ENCODE measurements at places on chromosomes 13 and 19. TPM values are rescaled to one million over a fixed set of nuclear protein-coding genes. Genes with fewer than 3 reads are reported as not detected.

Gene PEAK3
- 2.7 TPM for total RNA-seq

DNA sequence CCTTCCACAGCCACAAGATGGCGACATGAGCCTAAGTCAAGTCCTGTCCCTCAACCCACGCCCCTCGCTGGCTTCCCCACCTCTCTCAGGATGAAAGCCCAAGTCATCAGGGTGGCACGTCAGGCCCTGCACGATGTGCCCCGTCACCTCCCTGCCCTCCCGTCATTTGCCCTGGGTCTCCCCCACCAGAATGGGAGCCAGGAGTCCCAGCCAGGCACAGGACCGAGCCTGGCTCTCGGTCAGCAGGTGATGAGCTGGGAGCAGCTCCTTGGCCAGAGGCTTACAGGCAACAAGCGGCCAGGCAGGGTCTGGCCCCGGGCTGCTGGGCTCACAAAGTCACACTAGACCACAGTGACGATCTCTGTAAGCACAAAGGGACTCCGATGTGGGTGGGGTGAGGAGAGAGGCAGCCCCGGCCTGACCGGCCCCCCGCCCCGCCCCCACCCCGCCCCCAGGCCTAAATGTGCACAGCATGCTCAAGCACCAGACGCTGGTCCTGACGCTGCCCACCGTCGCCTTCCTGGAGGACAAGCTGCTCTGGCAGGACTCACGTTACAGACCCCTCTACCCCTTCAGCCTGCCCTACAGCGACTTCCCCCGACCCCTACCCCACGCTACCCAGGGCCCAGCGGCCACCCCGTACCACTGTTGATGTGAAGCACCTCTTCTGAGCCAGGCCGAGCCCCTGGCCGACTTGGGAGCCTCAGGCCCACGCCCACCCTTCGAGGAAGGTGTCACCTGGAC is 7.3 kb downstream of the MRPL4 start:
- H3K27ac ChIP-seq: peak overlapping the region; percentile 54
- no peaks in the 10 kb centered on the region for H3K27me3 ChIP-seq
- H3K4me3 ChIP-seq: no peak overlapping the region
- DNase-seq: peak; percentile 81
- peaks cover 17% of the 10 kb centered on the region for H3K4me1 ChIP-seq

Gene NDUFA3
- total RNA-seq: 15.0 TPM

Gene ZNF554
- 9.1 TPM for total RNA-seq

DNA sequence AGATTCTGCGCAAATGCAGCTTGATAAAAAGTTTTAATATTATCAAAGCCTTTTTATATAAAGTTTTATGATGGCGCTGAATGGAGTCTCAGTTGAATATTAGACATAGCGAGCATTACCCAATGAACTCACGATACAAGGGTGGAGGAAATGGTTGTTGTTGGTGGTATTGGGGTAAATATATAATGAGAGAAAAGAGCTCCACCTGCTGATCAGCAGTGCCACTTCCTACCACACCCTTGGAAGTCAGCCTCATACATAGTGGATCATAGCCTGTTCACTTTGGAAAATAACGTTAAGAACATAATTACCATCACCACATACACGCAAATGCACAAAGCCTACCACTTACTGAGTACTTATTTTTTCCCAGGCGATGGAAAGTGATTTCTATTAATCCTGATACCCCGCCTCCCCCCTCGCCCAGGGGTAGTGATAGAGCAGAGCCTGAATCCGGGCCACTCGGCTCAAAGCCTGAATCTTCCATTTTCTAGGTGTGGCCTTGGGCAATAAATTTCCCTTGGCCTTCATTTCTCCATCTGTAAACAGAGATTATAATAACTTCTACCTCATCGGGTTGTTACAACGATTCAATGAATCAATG is 358.3 kb downstream of the KLF5 start:
- no peaks in the 10 kb centered on the region for H3K36me3 ChIP-seq
- no peak overlapping the region for H3K4me3 ChIP-seq
- H3K27me3 ChIP-seq: no peaks in the 10 kb centered on the region
- DNase-seq: no peak
- H3K4me1 ChIP-seq: no peaks in the 10 kb centered on the region

Measured in upper lobe of left lung (tissue), 6 donors.